ENCODE measurements at places on chromosomes 6 and 20. TPM values are rescaled to one million over a fixed set of nuclear protein-coding genes. Genes with fewer than 3 reads are reported as not detected.

TTK gene
- total RNA-seq: 12.0 TPM

CYP39A1 gene
- 10.8 TPM for total RNA-seq

FITM2 gene
- total RNA-seq: 7.4 TPM

SIRPA gene
- 16.4 TPM for total RNA-seq

WFDC10B gene
- total RNA-seq: not detected

SCUBE3 gene
- total RNA-seq: 2.4 TPM

DPPA5 gene
- not detected for total RNA-seq

PACSIN1 gene
- not detected for total RNA-seq

PRDM1 gene
- 15.1 TPM for total RNA-seq

ECT2L gene
- total RNA-seq: 0.10 TPM

OXT gene
- total RNA-seq: not detected

CENPW gene
- total RNA-seq: 5.0 TPM

LYRM4 gene
- 12.8 TPM for total RNA-seq

PRICKLE4 gene
- total RNA-seq: 2.4 TPM

BHLHE23 gene
- not detected for total RNA-seq

TMC2 gene
- total RNA-seq: 0.10 TPM

BTN1A1 gene
- not detected for total RNA-seq

TINAG gene
- 0.20 TPM for total RNA-seq

UQCC2 gene
- 12.2 TPM for total RNA-seq

PI16 gene
- total RNA-seq: 10.1 TPM

COL21A1 gene
- total RNA-seq: 79.8 TPM

RPP40 gene
- total RNA-seq: 9.2 TPM

KCNB1 gene
- 2.4 TPM for total RNA-seq

GPR6 gene
- not detected for total RNA-seq

RWDD2A gene
- 2.9 TPM for total RNA-seq

Measured in skin of body (tissue), 3 donors.